ENCODE measurements at places on chromosomes 13 and 19. TPM values are rescaled to one million over a fixed set of nuclear protein-coding genes. Genes with fewer than 3 reads are reported as not detected.

DNA sequence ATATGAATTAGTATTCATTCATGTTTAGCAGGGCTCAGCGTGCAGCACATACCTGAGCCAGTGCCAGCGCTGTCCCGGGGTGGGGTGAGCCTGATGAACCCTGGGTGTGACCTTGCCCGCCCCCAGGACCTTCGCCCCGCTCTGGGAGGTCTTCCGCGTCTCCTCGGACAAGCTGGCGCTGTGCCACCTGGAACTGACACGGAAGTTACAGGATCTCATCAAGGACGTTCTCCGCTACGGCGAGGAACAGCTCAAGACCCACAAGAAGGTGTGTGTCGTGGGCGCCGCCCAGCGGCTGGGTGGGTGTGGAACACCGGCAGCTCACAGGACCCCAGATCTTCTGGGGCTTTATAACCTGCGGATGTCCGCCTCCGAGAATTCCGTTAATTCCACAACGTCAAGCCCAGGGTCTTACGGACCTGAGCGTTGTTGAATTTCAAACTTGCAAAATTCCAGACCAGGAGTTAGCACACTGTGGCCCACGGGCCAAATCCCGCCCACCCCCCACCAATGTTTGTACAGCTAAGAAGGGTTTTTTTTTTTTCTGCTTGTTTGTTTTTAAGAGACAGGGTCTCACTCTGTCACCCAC is 15.4 kb downstream of the FCHO1 start:
- DNase-seq = peak; percentile 81

- no peak for DNase-seq
These were observed 38.4 kb upstream of the TCF3 start for GRCh38 chr19:1690699-1691307.

The KCNRG gene
- 1.0 TPM for total RNA-seq

DNA sequence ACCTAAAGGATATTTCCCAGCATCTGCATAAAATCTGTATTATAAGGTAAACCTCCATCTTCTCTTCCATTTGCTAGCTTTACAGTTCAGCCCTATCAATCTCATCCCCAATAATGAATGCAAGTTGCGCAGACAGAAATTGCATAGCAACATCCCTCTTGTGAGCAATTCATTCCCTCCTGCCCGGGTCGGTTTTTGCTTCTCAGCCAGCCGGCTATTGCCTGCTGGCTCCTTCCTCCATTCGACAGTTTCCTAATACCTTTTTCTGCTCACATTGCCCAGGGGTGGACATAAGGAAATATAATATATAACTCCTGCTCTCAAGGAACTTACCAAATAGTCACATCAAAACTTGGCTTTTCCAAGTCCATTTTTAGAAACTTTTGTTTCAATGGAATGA is 125.2 kb downstream of the FGF9 start:
- no peak for DNase-seq

GRCh38 chr13:32340914-32341313 is 25.6 kb downstream of the BRCA2 start:
- no peak for DNase-seq

The ZNF552 gene
- 17.3 TPM for total RNA-seq

The NCR1 gene
- 0.72 TPM for total RNA-seq

- DNase-seq = peak; percentile 42
These were observed 56.6 kb downstream of the COL4A1 start for GRCh38 chr13:110250258-110250891.

The ZNF221 gene
- 2.2 TPM for total RNA-seq

GRCh38 chr19:29752450-29753025 is 37.5 kb upstream of the C19orf12 start:
- no peak for DNase-seq

- no peak for DNase-seq
These were observed 323.1 kb downstream of the ZNF536 start for GRCh38 chr19:30695171-30695875.

The KLF12 gene
- total RNA-seq = 14.5 TPM

The MYDGF gene
- total RNA-seq = 56.7 TPM

The TSPAN16 gene
- not detected for total RNA-seq

- no peak for DNase-seq
These were observed 1323.5 kb upstream of the SLC10A2 start for GRCh38 chr13:104389691-104390090.

DNA sequence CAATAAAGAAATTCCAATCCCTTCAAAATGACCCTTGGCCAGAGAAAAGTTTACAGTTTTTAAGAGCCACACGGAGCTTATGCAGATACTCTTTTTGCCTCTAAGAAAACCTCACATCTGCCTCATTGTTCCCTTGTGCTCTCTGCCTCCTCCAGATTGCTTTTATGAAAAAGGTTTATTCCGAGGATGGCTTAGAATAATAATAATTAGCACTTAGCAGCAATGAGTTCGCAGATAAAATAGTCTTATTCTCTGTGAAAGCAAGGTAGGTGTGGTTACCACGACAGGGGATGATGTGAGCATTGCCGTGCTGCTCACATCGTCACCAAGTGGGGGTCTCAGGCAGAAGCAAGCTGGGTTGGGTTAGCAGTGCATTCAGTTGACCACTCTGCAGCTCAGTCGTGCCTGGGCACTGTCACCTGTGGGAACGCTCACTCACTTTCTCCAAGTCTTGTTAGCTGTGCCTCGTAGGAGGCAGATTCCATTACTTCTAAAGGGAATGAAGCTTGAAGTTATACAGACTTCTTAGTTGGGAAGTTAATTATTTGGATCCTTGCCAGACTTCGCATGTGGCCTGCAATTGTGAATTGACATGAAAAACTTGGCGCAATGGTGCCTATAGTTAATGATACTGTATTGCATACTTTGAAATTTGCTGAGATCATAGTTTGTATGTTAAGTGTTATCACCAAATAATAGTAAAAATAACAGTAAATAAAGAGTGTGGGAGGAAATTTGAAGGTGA is 157.2 kb downstream of the MYO16 start:
- DNase-seq = no peak
